HAP-1 (cell line): ENCODE measurements at places on chromosomes 6 and 20.
A peak's percentile ranks its signal among the peaks of the same experiment; 100 is the strongest.

DNA sequence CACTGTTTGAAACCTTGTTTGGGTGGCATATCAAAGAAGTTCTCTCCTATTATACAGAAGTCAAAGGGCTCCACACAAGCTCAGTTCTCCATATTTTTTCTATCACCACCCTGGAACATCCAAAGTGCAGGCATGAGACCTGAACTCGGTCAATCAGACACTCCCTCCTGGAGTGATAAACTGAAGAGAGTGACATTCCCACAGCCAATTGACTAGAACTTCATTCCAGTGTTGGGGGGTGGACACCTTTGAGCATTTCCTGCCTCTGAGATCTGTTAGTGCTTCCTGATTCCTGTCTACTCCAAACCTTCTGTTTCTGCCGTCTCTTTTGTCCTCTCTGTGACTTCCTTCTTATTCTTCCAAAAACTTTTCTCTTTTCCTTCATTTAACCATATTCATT lies 220.7 kb upstream of the NOX3 start:
- no peak for DNase-seq

GRCh38 chr6:20379231-20379630 lies 22.4 kb upstream of the E2F3 start:
- DNase-seq = no peak

DNA sequence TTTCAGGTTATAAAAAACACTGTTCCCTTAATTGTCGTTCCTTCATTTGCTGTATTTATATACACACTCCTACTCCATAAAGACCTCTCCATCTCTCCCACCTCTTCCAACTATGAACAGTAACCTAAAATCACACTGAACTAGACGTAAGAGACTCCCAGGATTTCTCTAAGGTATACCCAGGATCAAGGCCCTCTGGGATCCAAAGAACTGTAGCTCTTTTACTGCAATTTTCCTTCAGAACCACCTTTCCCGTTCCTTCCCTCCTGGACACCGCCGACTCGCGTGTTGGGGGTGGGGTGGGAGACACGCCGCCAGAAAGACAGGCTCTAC lies 680 bp downstream of the LATS1 start:
- DNase-seq = no peak

DNA sequence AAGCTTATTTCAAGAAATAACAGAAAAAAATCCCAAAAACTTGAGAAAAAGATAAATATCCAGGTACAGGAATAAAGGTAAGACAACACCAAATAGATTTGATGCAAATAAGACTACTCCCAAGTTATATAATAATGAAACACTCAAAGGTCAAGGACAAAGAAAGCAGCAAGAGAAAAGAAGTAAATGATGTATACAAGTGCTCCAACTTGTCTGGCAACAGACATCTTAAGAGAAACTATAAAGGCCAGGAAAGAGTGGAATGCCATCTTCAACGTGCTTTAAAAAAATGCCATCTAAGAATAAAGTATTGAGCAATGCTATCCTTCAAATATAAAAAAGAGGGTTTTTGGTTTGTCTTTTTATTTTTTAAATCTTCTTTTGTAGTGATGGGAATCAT lies 54.2 kb downstream of the REV3L start:
- no peak for DNase-seq

DNA sequence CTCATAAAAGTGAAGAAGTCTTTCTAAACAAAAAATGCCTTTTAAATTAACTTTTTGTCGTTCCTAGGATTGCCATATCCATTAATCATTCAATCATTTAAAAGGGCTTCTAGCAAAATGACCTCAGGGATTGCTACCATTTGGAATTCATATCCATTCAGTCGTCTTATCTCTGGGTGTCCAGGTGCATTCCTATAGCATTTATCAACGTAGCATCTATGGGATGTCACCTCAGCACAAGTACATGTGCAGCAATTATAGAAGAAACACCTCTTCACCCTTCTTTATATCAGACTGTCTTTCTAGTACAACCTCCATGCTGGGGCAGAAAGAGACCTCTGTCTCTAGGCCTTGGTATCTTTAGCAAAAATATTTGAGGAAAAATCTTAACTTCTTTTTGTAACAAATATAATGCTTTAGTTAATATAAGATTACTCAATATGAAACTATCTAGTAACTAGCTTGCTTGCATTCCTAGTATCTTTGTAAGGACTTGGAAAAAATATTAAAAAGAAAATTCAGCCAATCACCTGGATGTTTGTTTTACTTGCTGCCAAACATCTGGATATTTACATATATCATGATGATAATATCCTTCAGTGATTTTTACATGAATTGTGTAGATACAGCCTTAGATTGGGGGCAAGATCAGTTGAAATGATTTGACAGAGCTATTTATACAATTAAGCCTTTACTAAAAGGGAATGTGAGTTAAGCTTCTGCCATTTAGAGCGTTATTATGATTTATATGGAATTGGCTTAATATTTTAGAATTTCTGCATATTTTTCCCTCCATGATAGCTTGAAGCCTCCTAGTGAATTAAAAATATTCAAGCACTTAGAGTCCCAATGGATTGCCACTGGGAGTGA lies 356.8 kb downstream of the HDGFL1 start:
- no peak for DNase-seq

- no peak for DNase-seq
Observed at GRCh38 chr6:107495196-107495643, 5.3 kb downstream of the SOBP start.

DNA sequence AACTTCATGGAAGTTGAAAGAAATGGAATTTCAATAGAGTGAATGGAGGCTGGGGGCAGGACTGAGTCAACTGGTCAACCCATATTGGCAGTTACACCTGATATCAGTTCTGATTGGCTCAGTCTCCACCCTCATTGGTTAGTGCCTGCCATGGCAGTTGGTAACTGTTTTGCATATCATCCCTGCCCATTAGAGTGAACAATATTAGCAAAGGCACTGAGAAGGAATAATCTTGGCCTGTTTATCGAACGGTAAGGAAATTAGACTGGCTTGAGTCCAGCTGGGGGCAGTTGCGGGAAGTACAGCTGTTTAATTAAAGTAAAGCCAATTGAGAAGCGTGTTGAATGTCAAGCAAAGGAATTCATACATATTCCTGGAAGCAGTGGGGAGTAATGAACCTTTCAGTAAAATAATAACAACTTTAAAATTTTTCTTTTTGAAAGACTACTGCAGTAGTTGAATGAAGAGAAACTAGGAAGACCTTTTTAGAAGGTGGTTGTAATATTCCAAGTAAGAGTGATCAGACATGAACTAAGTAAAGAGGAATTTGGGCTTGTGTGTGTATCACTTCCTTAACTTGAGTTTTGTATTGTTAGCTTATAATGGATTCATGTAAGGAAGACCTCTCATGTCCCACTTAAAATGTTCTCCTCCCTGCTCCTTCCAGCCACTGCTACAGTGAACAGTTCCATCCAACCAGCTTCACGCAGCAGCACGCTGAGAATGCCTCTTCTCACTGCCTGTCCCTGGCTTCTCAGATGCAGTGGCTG lies 17.2 kb upstream of the FAM50B start:
- DNase-seq = no peak

DNA sequence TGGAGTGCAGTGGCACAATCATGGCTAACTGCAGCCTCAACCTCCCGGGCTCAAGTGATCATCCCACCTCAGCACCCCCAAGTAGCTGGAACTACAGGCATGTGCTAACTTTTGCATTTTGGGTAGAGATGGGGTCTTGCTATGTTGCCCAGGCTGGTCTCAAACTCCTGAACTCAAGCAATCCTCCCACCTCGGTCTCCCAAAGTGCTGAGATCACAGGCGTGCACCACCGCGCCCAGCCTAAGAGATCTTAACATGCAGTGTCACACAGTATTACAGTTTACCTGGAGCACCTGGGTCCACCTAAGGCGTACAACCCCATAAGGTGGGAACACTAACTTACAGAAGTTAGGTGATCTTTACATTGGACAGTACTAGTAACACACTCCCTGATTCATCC lies 29.5 kb downstream of the TMEM242 start:
- DNase-seq = no peak

DNA sequence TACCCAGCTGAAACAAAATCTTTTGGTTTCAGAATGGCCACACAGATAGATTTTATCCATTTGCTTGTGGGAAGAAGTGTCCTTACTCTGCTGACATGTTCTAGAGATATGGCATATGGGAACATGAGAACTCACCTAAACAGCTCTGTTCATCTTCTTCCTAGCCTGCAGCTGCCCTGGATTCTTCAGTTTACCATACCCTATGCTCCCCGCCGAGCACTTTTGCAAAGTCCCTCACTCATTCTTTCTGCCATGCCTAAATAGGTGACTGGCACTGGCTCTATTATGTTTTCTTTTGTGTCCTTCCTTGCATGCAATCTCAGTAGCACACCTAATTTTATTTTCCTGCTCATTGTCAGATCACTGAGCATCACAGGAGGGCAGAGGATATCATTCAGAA lies 293.7 kb upstream of the RSPO3 start:
- DNase-seq = no peak

DNA sequence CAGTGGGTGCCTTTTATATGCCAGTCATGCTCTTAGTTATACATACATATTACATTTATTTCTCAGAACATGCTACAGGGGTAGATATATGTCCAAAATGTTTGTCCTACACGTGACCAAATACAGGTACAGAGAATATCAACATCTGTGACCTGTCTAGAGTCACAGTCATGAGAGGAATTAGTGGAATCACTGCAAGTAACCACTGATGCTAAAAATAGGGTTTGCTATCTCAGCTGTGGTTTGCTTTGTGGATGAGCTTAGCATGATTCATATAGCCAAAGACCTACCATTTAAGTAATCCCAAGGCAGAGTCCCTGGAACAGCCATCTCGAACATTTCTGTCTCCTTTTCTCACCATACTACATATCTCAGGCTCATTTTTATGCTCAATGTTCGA lies 32.3 kb downstream of the GSTA3 start:
- DNase-seq = no peak

DNA sequence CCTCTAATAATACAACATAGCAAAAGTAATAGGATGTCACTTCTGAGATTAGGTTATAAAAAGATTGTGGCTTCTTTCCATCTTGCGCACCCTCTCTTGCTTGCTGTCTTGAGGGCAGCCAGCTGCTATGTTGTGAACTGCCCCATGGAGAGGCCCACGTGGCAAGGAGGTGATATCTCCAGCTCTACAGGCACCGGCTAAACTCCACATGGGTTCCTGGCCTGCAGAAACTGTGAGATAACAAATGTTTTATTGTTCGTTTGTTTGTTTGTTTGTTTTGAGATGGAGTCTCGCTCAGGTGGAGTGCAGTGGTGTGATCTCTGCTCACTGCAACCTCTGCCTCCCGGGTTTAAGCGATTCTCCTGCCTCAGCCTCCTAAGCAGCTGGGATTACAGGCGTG lies 38.0 kb downstream of the CD40 start:
- DNase-seq = no peak

DNA sequence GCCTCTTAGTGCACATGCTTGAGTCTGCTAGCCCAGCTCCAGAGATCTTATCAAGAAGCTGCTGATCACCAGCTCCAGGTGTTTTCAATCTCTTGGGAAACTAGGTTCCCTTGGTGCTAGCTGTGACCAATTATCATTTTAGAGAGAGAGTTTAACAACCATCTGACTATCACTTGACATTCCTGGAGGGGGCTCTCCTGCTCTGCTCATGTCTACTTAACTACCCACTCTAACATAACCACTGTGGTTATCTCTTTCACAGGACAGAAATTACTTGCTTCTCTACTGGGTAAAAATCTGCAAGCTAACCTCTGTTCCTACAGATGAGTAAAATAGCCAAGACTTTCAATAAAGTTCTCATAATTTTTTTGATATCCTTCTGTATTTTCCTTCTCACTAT lies 823.4 kb upstream of the GJE1 start:
- DNase-seq = peak; percentile 10

DNA sequence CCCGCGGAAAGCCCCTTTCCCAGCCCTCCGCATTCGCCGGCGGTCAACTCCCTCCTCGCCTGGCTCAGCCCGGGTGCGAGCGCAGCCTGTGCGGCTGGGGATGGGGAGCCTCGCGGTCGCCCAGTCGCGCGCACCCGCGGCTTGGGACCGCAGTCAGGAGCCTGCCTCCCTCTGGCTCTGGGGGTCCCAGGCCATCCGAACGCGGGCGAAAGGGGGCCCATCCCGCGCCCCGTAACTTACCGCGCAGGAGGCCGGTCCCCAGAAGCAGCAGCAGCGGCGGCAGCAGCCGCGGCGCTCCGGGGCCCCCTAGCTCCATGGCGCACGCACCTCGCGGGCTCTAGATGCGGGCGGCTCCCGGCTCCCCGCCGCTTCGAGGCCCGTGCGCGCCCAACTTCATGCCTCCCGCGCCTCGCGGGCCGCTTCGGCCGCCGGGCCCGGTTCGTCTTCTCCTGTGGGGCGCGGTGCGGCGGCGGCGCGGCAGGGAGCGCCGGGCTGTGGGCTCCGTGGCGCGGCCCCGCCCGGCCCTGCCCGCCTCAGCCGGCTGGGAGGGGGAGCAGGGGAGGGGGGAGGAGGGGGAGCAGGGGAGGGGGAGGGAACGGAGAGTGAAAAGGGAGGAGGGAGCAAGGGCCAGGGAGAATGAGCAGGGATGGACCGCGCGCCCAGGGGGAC lies at the start of gene CHRNA4:
TSS of gene CHRNA4 (minus strand) at position 500 of the 669 bp plus-strand sequence. CDS start at position 316, 184 bp downstream.
- no peak for DNase-seq

GRCh38 chr20:32887492-32887891 lies 28.8 kb downstream of the EFCAB8 start:
- DNase-seq = no peak

DNA sequence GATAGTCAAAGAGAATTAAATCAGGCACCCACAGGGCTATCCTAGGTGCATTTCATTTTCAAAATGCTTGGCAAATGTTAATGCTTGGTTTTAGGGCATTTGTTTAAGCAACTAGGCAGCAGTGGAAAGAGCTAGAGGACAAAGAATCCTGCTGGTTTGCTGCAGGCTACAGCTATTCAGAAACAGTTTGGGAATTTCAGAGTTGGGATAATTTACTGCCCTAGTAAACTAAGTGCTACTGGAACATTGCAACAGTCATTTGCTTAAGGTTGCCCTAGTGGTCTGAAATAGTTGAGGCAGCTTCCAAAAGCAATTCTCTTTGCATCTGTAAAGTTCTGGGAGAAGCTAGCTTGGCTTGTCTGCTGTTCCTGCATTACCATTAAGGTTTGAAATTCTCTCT lies 312.7 kb downstream of the LAMA2 start:
- peak; percentile 52 for DNase-seq

DNA sequence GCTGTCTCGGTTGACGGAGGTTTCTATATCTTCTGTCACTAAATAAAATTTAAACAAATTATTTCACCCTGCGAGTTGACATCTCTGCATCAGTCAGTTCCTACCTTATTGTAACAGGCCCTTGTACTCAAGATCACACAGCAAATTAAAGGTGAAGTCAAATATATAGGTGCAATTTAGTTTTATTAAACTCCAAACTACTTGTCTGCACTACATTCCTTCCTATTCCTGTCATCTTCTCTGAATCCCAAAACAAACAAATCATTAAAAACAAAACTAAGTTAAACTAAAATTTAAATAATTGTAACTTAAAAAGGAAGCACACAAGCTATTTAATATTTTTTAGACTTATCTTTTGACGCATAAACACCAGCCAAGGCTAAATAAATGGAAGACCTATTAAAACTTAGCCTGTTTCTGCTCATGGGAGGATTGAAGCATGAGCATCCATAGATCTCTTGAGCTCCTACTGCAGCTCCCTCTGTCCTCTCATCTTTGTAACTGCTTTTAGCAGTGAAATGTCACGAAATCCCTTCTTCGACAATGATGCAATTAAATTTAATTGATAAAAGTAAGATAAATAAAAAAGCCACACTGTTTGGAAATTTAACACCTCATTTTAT lies 1152.3 kb upstream of the GJE1 start:
- no peak for DNase-seq

- no peak for DNase-seq
Observed at GRCh38 chr6:39998126-39998525, 63.9 kb upstream of the MOCS1 start.

- no peak for DNase-seq
Observed at GRCh38 chr6:43901733-43902230, 131.8 kb downstream of the VEGFA start.
